Stimulated activated CD8-positive, alpha-beta memory T cell treated with anti-CD3 and anti-CD28 coated beads, Interleukin-7, amount 100 ng/mL, for 4 hours (primary cell): ENCODE measurements at places on chromosomes 2 and 18.

DNA sequence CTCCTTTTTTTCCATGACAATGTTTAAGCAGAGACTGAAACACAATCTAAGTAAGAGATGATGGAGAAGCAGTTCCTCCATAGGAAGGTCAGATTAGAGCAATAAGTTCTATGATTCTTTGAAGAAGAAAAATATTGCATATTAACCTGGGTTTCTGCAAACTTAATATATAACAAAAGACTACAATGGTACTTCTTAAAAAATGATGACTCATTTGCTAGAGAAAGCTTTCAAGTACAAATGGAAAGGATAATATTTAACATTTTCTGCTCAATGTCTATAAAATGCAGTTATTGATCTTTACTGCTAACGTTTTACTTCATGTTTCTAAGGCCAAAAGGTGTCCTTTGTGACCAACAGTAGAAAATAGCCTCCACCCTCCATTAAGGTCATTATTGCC is 158.6 kb downstream of the DOCK10 start:
- no peak for DNase-seq

DNA sequence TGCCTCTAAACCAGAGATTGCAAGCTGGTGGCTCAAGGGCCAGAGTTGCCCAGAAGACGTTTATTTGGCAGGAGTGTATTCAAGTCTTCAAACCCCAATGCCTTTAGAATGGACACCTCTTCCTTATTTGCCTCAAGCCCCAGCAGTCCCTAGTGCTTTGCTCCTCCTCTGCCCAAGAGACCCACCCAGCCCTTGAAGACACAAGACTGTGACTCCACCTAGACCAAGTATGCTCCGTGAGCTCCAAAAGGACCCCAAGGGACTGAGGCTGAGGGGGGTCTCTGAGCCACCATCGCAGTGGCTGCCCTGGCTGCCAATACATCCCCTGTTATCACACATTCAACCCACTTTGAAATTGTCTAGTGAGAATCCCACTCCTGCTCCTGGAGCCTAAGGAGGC is 99.3 kb downstream of the COL6A3 start:
- no peak for DNase-seq

- no peak for DNase-seq
Measured at GRCh38 chr2:229267080-229267479, 4.0 kb downstream of the PID1 start.

- DNase-seq = no peak
Measured at GRCh38 chr2:31151501-31151900, 13.3 kb upstream of the GALNT14 start.

DNA sequence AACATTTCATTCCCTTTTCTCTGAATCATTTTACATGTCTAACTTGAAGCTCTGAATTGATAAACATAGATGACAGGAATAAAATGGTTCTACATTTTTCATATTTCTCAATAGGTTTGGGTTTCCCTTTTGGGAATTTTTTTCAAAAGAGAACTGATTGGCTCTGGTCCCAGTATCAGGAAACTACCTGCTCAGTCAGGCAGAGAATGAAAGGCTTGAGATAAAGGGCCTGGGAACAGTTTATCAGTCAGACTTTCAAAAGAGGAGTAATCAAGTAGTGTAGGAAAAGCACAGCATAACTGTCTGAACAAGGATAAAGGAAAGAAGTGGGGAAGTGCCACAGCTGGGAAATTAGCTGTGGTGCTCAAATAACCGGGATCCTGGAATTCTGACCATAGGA is 28.3 kb upstream of the CCL20 start:
- no peak for DNase-seq

DNA sequence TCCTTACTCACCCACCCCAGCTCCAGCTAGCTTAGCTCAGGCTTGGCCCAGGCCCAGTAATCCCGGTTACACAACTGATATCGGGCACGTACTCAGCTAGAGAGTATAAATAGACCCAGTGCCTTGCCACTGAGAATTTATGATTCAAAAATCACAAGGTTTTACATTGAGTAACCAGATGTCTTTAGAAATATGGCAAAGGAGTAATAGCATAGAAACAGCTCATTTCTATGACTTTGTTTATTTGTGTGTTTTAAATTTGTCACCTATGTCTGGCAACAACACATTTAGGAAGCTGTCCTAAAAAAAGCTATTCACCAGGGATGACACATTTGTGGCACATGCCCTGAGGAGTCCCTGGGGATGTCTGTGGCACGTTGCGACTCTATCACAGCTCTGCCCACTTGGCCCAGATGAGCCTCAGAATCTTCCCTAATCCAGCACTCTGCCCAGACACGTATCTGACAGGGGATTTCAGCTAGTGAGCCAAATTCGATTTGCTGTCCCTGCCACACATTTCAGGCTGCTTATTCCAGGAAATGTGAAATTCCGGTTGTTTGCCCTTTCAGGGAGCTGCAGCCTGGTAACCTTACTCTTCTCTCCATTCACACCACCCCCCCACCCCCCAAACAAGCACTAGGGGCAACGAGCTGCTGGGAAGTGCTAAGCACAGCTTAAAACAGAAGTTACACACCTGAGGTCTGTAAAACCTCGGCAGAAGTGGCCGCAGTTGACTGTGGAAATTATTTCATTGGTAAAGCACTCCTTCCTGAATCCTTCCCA is 85.4 kb upstream of the ZCCHC2 start:
- DNase-seq = no peak

DNA sequence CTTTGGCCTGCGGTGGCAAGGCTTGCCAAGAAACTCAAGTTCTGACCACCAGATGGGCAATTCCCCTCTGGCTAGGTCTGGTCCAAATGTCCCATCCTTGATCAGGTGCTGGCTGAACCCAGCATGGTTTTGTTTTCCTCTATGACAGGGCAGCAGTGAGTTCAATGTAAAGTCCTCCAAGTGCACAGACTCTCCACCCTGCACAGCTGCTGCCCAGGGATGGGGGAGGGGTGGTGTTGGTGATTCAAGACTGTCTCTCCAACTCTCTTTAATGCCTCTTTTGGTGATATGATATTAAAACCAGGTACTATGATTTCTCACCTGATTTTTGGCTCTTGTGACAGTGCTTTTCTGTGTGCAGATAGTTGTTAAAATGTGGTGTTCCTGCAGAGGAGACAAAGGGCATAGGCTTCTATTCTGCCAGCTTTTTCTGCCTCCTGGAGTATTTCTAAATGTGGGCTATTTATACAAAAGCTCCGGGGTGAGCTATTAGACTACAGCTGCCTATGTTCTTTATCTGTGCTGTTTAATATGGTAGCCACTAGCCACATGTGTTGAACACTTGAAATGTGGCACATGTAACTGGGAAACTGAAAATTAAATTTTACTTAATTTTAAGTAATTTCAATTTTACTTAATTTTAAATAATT is 64.0 kb upstream of the STK39 start:
- no peak for DNase-seq
